ENCODE measurements at places on chromosomes 1 and 21.

DNA sequence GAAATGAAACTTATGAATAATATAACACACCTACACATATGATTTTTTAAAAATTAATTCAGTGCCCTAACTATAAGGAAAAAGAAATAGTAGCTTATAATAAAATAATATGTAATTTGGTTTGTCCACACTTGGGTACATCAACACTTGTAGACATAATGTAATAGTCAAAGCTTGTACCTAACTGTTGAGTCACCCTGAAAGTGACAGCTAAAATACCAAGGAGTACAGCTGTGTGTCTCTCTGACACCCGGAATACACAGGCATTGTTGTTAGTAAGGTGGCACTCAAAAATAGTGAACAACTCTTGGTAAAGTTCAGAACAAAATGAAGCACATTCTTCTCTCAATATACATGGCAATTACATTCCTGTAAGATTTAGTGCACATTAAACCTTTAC is 243.4 kb downstream of the TRABD2B start:
- DNase-seq = no peak

DNA sequence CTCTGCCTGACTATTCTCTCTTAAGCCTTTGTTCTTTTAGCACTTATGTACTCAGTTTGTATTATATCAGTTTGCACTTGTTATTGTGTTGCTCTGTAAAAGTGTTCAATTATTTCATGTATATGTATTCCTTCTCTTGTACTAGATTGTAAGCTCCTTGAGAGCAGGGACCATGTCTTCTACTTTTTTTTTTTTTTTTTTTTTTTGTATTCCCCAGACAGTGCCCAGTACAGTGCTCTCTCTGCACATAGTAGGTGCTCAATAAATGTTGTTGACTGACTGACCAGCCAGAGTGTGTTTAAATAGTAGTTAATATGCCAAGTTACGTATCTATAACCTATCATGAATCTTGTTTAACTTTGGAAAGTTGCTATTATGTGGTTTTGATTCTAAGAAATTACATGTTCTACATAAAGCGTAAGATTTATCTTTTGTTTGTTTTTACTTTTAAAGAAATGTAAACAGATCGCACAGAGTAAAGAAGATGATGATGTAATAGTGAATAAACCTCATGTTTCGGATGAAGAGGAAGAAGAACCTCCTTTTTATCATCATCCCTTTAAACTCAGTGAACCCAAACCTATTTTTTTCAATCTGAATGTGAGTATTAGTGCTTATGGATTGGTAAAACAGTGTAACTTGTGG is 16.1 kb downstream of the SON start:
- no peak for DNase-seq

- no peak for DNase-seq
These were observed 971 bp upstream of the GNG4 start for GRCh38 chr1:235650341-235651169.

DNA sequence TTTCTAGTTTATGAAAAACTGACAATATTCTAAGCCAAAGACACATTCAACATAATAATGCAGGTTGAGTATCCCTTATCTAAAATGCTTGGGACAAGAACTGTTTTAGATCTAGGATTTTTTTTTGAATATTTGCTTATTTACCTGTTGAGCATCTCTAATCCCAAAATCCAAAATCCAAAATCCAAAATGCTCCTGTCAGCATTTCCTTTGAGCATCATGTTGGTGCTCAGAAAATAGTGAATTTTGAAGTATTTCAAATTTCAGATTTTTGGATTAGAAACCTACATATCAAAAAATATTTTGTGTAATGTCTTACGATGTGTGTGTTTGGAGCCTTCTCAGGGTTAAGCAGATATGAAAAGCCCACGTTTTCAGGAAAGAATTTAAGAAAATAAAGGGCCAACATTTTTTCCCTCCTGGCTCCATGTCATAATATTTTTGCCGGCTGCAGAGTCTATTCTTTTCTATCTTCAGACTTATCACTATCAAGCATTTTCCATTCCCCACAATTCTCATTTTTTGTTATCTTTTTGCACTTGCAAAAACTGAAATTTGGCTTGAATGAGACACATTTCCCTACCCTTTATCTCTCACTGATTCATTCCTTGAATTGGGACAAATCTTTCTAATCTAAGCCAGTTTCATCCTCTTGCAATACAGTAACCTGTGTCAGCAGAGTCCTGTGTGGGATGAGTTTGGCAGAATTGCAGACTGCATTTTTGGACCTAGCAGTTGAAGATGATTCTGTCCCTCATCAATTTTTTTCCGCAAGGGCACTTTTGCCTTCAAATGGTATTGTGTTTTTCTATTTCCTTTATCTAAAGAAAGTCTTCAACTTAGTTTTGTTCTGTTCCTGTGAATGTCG is 233.9 kb downstream of the DISC1 start:
- no peak for DNase-seq

DNA sequence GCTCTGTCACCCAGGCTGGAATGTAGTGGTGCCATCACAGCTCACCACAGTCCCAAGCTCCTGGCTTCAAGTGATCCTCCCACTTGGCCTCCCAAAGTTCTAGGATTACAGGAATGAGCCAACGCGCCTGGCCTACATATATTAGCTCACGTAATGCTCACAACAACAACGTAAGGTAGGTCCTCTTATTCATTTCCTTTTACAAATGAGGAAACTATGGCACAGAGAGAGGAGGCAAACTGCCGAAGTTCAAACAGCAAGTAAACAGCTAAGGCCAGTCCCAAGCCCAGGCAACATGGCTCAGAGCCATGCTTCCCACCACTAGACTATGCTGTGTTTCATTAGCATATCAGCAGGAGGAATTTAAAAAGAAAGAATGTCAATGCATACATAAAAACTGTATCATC is 284.4 kb downstream of the VAV3 start:
- no peak for DNase-seq

Data from stimulated activated CD8-positive, alpha-beta memory T cell treated with anti-CD3 and anti-CD28 coated beads, Interleukin-15, amount 100 ng/mL, for 4 hours (primary cell).